ENCODE measurements at places on chromosomes 1 and 21. TPM values are rescaled to one million over a fixed set of nuclear protein-coding genes. Genes with fewer than 3 reads are reported as not detected.

DNA sequence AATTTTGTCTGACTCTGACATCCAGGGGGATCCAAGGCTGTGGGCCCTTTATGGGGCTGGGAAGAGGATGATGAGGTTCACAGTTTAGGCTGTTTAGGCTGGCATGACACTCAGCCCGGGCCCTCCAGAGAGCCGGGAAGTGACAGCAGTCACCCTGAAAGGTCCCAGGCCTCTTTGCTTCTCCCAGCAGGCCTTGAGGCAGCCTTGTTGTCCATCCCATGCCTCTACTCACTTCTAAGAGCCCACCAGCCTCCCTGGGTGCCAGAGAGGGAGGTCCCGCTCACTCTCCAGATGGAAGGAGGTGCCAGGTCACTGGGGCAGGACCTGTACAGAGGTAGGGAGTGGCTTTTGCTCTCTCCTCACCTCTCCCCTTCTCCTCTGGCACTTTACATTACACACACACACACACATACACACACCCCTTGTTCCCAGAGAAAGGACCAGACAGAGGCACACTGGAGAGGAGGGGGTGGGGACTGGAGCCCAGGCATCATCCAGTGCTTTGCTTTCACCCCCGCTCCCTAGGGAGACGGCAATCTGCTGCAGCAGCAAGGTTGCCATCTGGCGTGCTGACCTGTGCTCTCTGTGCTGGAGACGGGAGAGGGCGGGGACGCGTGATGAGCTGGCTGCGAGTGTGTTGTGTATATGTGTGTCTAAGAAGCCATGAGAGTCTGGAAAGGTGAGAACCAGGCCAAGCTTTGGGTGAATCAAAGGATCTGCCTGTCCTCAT, 4.6 kb downstream of the KLHDC8A start:
- no peak for DNase-seq

Gene CELA3A
- total RNA-seq, result not detected

GRCh38 chr1:214980921-214981320, 101.6 kb upstream of the KCNK2 start:
- DNase-seq, result no peak

DNA sequence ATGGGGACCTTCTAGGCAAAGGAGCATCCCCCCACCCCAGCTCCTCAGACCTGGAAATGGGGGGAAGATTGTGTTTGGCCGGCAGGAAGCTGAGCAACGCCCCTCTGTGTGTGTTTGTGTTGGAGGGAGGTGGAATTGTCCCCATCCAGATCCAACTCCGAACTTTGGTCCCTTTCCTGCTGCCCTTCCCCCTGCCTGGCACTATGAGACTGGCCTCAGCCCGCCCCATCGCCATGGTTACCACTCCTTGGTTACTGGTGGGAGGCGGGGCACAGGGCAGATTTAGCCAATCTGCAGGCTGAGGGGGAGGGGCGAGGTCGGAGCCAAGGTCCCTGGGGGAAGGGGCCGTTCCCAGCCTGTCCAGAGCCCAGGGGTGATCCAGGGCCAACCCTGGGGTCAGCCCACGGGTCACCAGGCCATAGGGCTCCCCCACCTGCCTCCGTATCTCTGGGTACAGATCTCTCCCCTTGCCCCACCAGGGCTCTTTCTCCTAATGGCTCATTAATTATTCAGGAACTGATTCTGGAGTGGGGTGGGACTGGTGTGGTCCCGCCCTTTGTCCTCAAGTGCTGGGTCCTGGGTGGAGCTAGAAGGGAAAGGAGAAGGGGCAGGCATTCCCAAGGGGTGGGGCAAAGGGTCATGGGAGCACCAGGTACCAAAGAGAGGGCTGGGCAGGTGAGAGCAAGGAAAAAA, 15.2 kb downstream of the PTPRF start:
- peak; percentile 92 for DNase-seq

DNA sequence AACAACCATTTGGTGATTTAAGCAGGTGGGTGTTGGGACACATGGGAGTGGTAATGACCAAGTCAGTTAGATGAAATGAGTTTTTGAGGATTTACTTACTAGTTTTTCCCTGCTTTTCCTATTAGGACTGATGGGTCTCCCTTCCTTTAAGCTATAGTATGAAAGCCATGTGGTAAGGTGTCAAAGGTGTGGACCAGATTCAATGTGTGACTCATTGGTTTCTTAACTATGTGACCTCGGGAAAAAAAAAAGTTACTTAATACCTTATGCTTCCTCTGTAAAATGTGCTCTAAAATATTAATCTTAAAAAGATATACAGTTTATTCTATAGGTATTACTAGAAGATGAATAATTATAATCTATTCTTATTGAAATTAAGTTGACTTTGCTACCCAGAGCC, 93.7 kb downstream of the DUSP10 start:
- DNase-seq, result no peak

- no peak for DNase-seq
Observed at GRCh38 chr21:20259031-20259867, 739.0 kb upstream of the NCAM2 start.

GRCh38 chr1:176857632-176858031, 306.9 kb downstream of the ASTN1 start:
- DNase-seq, result no peak

GRCh38 chr1:115040501-115040900, 10.9 kb downstream of the TSHB start:
- no peak for DNase-seq

- no peak for DNase-seq
Observed at GRCh38 chr1:6180707-6181311, 688 bp upstream of the CHD5 start.

Gene FCMR
- total RNA-seq, result not detected

Data from cardiac muscle cell (in vitro differentiated cells and primary cell).